ENCODE measurements at places on chromosomes 13 and 19.
A peak's percentile ranks its signal among the peaks of the same experiment; 100 is the strongest.

- DNase-seq = no peak
Measured at GRCh38 chr13:28355822-28356371, 139.0 kb downstream of the FLT1 start.

GRCh38 chr13:30440910-30441703 is 18.8 kb downstream of the UBE2L5 start:
- no peak for DNase-seq

DNA sequence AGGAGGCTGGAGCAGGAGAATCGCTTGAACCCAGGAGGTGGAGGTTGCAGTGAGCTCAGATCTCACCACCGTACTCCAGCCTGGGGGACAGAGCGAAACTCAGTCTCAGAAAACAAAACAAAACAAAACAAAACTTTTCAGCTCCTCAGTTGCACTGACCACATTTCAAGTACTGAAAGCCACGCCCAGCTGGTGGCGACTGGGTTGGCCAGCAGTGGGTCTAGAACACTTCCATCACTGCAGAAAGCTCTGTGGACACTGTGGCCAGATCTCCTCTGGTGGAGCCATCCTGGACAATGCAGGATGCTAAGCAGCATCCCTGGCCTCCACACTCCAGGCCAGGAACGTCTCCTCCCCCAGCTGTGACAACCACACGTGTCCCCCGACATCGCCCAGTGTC is 21.1 kb downstream of the TLE2 start:
- DNase-seq = no peak

GRCh38 chr19:47417107-47417745 is 2.1 kb downstream of the MEIS3 start:
- no peak for DNase-seq

DNA sequence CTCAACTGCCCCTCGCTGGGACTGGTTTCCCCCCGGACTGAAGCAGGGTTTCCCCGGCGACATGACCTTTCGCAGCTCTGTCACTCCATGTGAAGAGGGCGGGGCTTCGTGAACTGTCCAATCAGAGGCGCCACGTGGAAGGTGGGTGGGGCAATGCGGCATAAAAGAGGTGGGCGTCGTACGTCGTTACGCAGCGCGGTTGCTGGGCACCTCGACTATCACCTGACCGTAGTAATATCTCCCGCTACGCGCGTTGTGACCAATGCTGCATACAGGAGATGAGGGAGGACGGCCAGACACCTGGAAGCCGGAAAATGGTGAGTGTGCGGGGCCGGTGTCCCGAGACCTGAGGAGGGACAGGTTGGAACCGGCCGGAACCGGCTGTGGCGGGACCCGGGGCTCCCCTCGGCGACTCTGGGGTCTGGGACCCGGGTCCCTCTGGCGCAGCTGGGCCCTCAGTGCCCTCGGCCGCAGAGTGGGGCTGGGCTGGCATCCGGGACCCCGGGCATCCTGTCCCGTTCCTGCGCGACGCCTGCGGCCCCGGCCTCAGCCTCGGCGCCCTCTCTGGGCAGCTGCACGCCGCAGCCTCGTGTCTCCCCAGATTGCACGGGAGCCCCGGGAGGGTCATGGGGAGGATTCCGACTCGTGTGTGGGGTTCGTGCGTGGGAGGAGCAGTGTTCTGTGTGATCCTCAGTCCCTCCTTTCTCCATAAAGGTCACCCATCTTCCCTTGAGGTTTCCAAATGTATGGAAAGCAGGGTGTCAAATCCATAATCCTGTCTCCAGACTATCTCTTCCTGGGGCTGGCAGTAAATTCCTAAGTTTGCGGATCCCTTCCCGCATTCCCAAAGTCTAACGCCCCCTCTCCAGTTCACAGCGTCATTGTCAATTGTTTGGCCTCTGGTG is 32.2 kb downstream of the ZNF136 start:
- no peak for DNase-seq

- no peak for DNase-seq
Measured at GRCh38 chr13:107675847-107676550, 539.3 kb downstream of the LIG4 start.

- peak; percentile 93 for DNase-seq
Measured at GRCh38 chr19:5046339-5047039, 77.6 kb downstream of the KDM4B start.

DNA sequence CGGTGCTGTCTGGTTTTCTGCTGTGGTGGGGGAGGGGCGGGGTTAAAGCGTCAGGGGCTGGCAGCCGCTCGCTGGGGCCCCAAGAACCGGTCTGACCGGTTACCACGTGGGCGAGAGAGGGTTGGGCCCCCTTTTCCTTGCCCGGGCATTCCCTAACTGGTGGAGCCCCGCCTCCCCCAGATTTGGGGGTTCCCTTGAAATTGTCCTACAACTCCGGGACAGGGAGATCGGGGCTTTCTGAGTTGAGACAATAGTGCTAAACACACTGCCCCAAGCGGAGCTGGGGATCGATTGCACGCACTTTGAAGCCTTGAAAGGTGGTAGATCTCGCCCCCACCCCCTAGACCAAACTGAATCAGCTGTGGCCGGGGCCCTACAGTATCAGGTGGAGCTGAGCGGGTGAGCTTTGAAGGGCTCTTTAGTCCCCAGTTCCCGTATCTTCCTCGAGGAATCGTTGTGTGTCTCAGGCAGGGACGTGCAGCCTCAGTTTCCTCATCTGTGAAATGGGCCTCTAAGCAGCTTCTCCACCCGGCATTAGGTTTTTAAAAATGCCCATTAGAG is 4.8 kb downstream of the IER2 start:
- peak; percentile 35 for DNase-seq

- DNase-seq = no peak
Measured at GRCh38 chr13:27549406-27549981, 70.8 kb downstream of the LNX2 start.

DNA sequence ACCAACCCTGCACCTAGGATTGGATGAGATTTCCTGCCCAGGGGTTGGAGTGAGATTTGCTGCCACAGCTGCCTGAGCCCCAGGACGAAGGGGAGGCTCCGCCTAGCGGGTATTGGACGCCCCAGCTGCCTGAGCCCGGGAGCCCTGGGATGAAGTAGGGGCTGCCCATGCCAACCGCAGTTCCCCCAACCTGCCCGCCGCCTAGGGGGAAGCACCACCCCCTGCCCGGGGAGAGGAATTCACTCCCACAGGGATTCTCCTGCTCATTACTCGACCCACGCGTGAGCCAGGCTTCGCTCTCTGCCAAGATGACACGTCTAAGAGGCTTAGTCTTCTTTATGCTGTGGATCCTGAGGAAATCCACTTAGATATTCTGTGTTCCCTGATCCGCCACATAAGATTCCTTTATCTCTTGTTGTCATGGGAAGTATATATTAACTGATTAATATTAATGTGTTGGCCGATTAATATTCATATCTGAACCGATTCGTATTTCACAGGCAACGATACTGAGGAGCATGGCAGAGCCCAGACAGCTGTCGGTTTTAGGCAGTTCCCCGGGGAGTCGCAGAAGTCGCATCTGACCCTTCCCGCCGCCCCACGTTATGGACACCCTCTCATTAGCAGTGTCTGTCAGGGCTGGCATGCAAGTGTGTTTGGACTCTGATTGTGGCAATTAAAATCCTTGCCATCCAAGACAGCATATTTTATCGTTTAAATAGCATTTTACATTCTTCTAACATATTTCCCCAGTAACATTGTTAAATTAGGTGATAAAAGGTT is 44.5 kb upstream of the KCTD15 start:
- no peak for DNase-seq

DNA sequence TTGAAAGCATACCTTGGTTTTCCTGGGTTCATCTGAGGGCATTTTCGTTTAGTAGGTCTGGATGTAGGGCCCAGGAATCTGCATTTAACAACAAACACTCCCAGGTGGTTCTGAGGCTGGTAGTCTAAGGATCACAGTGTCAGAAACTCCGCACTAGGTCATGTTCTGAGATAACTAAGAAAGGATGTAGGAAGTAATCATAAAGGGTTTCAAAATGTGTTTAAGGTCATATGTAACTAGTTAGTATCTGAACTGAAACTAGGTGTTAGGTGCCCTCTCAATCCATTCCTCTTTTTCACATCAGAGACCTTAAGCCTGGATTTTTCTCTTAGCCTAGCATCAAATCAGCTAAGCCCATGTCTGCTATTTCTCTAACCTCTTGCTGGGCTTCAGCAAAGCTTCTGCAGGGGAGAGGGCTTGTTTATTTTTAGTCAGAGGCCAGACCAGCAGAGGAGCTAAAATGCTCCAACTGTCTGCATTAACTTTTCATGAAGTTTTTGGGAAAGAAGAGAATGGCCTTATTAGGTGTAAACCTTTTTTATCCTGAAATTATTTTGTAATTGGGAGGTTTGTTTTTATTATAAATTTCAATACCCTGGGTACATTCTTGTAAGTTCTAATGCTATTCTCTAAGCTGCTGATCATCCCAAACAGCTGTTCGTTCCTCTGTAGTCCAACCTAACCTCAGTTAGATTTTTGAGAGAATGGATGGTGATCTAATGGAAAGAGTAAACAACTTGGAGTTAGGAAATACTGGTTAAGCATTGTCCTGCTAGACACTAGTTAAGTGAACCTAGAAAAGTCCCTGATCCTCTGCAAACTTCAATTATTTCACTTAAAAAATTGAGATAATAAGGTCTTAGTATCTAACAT is 262.8 kb upstream of the RFC3 start:
- no peak for DNase-seq

GRCh38 chr13:72218966-72219365 is 352.0 kb upstream of the DACH1 start:
- no peak for DNase-seq

- DNase-seq = no peak
Measured at GRCh38 chr13:24097064-24097463, 63.5 kb upstream of the SPATA13 start.

GRCh38 chr19:46471116-46471733 is at the start of gene PNMA8A:
PNMA8A (minus strand) TSS chr19:46471563; CDS start chr19:46471035, 528 bp downstream.
- no peak for DNase-seq

DNA sequence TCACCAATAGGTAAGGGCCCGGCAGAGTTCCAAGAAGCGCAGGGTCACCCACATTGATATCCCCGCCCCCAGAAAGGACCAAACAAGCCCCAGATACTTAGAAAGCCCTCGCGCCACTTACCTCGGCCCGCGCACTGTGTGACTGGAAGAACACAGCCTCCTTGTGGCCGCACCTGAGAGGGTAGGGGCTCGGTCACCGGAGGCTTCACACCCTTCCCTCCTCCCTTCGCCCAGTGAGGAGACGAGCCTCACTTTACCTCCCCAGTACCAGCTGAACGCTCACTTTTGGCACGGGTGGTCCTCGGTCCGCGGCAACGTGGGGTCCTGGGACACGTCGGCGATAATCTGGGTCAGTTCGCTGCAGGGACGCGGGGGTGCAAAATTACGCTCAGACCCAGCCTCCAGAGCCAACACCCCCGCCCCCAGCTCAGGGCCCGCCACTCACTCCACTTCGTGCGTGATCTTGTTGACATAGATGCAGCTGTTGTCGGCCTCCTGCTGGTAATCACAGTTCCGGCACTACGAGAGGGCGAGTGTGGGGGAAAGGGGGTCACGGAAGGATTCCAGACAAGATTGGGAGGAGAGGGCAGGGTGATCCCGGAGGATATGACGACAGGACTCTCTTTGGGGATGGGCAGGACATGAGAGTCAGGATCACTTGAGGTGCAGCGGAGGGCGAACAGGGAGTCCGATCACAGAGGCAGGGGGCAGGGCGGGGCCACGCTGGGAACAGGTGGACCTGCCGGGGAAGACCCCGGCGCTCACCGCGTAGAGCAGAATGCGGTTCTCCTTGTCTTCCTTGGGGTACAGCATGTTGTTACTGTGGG is 568 bp downstream of the POLR2I start:
- DNase-seq = no peak

DNA sequence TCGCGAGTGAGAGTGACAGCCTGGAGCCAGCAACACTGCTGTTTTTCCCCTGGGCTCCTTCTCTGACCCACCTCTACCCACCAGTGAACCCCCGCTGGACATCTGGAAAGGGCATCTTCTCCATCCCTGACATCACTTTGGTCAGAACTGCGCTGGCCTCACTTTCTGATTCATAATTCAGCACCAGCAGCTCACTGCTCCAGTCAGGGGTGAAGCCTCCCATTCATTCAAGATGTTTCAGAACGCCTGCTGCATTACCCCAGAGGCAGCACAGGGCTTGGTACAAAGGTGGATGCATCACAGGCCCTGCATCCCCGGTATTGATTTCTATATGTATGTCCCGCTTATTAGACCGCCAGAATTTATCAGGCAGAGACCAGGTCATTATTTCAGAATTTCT is 182.8 kb upstream of the TSHZ3 start:
- no peak for DNase-seq

All from H54 (cell line).